ENCODE measurements at places on chromosomes 3 and 15.

DNA sequence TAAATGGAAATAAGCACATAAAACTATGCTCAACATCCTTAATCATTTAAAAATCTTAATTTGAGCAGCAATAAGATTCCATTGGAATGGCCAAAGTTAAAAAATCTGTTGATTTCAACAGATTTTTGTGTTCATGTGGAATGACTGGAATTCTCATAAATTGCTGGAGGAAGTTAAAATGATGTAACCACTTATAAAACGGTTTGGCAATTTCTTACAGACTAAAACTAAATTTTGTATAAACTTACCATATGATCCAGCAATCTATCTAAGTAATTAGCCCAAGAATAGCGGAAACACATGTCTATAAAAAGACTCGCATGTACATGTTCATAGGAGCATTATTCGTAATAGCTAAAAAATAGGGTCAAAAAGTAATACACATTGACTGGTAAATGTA is 1713.6 kb downstream of the SI start:
- no peak for DNase-seq

DNA sequence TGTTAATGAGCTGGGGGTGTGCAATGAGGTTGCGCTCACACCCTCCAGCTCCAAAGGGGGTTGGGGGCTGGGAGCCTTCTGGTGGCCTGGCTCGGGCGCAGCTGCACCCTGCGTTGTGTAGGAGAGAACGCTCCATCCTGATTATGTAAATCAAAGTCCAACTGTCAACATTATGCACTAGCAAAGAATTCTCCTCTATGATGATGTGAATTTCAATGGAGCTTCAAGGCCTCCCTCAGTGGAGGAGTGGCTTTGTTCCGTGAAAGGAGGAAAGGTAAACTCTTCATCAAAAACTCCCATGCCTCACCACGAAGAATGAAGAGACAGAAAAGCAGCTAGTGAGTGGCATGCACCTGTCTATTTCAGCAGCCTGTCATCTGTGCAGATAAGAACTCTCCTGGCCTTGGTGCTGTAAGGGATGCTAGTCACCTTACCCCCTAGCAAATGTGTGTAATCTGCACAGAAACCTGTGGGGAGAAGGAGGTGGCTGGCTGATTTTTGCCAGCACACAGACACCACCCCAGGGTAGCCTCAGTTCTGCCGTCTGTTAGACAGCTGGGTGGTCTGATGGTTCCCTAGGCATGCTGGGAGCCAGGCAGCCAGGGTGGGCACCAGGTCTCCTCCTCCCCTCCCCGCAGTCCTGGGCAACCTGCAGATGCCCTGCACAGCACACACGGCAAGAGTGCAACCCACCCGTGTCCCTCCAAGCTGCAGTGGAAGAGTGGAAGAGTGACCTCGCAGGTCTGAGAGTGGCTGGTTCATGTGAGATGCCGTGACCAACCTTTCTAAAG is 47.0 kb upstream of the TRPM1 start:
- no peak for DNase-seq

- no peak for DNase-seq
Observed at GRCh38 chr15:45645026-45645980, 10.5 kb downstream of the SQOR start.

DNA sequence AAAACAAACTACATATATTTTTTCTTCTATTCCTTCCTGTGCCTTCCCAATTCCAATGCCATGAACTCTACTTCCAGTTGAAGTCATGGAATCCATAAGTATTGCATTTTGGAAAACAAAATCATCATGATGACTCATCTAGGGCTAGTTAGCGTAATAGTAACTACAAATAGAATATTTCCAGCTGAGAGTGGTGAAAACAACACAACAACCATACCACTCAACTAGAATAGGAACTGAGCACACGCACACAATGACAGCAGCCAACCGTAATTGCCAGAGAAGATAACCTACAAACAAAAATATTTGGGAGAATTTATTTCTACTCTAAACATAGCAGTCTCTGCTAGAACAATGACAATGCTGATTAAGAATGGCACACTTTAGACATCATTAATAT is 225.9 kb downstream of the FGF12 start:
- DNase-seq: no peak

- no peak for DNase-seq
Observed at GRCh38 chr3:127180859-127181258, 12.1 kb upstream of the PRR23E start.

DNA sequence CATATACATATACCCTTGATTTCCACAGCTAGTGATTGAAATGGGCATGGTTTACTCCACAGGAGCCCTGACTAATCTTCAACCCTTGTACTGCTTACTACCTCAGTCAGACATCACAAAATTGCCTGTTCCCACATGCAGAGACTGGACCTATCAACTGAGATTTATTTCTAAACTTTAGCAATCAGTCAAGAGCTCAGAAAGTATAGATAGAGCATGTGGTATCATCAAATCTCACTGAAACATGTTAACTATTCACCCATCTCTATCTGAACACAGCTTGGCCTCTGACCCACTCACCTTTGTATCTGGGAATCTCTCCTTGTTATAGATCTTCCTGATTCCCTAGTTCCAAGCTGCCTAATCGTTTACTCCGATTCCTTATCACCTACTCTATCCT is 14.6 kb downstream of the ADAM10 start:
- no peak for DNase-seq

- no peak for DNase-seq
Observed at GRCh38 chr15:89494941-89495637, 1.3 kb downstream of the RHCG start.

Data from stimulated activated CD4-positive, alpha-beta T cell treated with anti-CD3 and anti-CD28 coated beads, Interleukin-4, amount 100 ng/mL, for 4 hours (primary cell).